ENCODE measurements at places on chromosomes 6 and 20.
A peak's percentile ranks its signal among the peaks of the same experiment; 100 is the strongest.

DNA sequence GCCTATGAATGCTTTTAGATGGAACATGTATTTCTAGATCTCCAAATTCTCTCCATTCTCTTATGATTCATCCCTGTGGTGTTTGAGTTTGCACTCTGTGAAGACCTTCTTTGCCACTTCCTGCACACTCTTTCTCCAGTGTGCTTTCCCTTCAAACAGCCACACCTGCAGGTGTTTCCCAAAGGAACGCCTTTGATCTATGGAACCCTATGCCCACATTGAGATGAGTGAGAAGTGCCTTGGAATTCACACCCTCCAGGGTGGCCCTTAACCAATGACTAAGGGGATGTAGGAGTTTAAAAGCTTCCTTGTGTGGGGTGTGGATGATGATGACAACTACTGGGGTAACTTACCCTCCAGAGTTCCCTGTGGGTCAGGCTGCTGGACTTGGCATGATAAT, 570.1 kb downstream of the DHX35 start:
- no peak for DNase-seq

- no peak for DNase-seq
These were observed 167.9 kb upstream of the JARID2 start for GRCh38 chr6:15077961-15078360.

- no peak for DNase-seq
These were observed 213.9 kb downstream of the PREX1 start for GRCh38 chr20:48613926-48614325.

DNA sequence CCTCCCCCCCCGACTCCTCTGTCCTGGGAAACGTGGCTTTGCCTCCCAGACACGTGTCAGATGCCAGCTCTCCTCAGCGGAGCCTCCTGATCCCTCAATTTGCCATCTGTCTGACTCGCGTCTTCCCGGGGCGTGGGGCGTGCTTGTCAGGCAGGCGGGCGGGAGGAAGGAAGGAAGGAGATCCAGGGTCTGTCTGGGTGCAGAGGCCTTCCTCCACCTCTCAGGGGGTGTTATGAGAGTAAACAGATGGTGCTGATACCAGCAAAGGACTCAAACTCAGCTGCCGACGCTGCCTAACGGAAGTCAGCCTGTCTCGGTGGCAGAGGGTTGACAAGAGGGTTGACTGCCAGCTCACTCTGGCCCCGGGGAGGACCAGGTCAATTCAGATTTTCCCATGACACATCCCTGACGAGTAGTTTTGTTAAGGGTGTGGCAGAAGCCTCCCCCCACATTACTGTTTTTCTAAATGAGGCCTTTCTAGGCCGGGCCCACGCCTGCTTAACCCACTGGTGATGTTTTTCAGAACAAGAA, 17.0 kb downstream of the UQCC2 start:
- DNase-seq = no peak

DNA sequence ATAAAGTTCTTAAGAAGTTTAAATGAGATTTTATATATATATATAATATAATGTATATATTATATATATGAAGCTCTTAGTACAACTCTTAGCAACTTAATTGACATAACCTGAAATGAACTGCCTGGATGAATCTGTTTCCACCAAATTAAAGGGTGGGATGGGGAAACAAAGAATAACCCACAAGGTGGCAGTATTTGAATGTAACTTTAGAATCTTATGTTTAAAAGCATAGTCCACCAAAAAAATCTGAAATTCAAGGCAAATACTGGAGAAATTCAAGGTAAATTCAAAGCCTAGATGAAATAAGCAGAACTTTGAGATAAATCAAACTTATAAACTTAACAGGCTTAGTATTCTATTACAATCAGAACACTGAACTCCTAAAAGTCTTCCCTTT, 4.4 kb upstream of the IBTK start:
- no peak for DNase-seq

- DNase-seq = no peak
These were observed 1.9 kb downstream of the SLCO4A1 start for GRCh38 chr20:62644044-62644795.

GRCh38 chr6:111724505-111724904, 118.8 kb upstream of the TRAF3IP2 start:
- no peak for DNase-seq

GRCh38 chr6:14121936-14122344, 4.4 kb downstream of the CD83 start:
- DNase-seq = no peak

- no peak for DNase-seq
These were observed 106.6 kb downstream of the TRIM27 start for GRCh38 chr6:28816909-28817807.

GRCh38 chr6:50824552-50824951, 5.9 kb downstream of the TFAP2B start:
- peak; percentile 47 for DNase-seq

Data from spinal cord (tissue), 10 donors.